Activated T-cell treated with anti-CD3 and anti-CD28 coated beads, Interleukin-2, amount 50 U/mL, for 72 hours (primary cell): ENCODE measurements at places on chromosomes 5 and 9. TPM values are rescaled to one million over a fixed set of nuclear protein-coding genes. Genes with fewer than 3 reads are reported as not detected.

DNA sequence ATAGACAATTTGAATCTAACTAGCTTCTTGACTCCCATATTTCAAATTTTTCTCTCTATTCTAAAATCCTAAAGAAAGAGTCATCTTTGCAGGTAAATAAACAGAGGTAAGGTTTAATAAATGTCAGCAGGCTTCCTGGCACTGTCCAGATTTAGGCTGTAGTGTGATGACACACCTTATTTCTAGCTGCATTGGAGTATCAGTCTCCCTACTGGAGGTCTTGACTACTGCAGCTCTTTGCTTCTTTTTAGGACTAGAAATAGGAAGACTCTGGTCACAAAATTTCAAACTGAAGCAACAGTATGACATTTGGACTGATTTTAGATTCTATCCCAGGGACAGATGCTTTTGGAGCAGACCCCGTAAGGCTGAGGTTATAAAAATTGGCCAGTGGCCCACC lies 40.7 kb upstream of the PPP3R2 start:
- no peaks in the 10 kb centered on the region for H3K4me1 ChIP-seq
- no peak for DNase-seq
- no peaks in the 10 kb centered on the region for H3K36me3 ChIP-seq
- H3K4me3 ChIP-seq, result no peak overlapping the region
- no peak overlapping the region for H3K27ac ChIP-seq

DNA sequence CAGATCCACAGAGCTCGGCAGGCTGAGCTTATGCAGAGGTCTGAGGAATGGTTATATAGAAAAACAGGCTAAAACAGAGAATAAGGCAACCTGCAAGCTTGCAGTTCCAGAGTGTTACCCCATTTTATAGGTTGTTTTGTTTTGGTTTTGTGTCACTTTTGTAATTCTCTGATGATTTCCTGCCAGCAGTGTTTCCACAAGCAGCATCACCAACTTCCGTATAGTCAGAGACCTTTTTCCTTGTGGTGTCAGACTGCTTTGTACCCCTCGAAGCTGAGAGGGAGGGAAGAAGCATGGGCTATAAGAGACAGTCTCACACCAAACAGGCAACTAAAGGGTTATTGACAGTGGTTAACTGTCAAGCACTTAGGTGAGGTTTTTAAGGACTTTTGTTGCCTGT lies 61.8 kb downstream of the TLE4 start:
- H3K36me3 ChIP-seq, result peaks cover 3% of the 10 kb centered on the region
- no peak for DNase-seq
- H3K4me1 ChIP-seq, result peaks cover 72% of the 10 kb centered on the region
- no peak overlapping the region for H3K4me3 ChIP-seq
- H3K27me3 ChIP-seq, result no peaks in the 10 kb centered on the region

DNA sequence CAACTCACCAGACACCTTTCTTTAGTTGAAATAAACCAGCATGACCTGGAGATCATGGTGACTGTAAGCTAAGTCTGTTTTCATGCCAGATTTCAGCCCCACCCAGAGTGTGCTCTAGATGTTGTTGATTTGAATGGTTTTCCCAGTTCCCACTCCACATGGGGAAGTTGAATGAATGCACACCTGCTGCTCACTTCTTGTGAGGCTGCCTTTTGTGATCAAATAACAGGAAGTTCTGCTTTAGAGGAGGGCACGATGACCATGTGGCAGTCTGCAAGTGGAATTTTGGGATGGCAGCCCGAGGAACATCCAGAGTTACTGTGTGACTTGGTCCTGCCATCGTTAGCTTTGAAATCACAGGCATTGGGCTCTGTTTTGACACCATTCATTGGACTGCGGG lies 18.7 kb downstream of the SLC46A2 start:
- H3K27me3 ChIP-seq, result no peaks in the 10 kb centered on the region
- H3K36me3 ChIP-seq, result no peaks in the 10 kb centered on the region
- no peak overlapping the region for H3K27ac ChIP-seq

GRCh38 chr9:114105236-114105635 lies 6.1 kb upstream of the KIF12 start:
- H3K36me3 ChIP-seq, result peaks cover 7% of the 10 kb centered on the region
- H3K4me3 ChIP-seq, result no peak overlapping the region
- no peak for DNase-seq

GRCh38 chr5:54589786-54590185 lies 72.2 kb downstream of the SNX18 start:
- no peak overlapping the region for H3K4me3 ChIP-seq
- no peaks in the 10 kb centered on the region for H3K27me3 ChIP-seq
- H3K36me3 ChIP-seq, result peaks cover 2% of the 10 kb centered on the region

DNA sequence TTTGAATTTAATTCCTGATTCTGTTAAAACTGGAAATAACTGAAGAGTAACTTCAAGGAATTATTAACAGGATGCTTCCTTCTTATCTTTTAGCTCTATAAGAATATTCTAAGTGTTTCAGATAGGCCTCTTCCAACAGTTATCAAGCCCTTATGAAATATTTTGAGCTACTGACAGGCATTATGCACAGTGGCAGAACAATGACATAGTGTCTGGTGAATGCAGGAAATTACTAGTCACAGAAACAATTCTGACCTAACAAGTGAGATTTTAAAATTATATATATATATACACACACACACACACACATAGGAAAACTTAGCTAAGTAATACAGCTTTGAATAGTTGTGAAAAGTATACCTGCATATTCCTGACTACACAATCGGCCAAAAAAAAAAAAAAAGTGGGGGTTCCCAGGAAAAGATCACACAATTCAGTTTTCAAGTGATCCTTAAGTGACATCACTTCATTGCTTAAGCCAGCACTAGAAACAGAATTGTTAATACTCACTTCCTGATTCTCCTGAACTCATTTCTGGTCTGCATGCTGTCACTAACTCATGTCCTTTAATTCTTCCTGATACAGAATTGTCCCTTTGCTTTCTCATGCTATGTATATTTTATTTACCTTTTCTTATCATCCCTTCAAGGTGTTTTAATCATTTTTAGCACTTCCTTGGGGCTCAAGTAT lies 77.3 kb downstream of the SLC25A46 start:
- H3K36me3 ChIP-seq, result no peaks in the 10 kb centered on the region
- H3K4me1 ChIP-seq, result no peaks in the 10 kb centered on the region
- H3K4me3 ChIP-seq, result no peak overlapping the region
- no peaks in the 10 kb centered on the region for H3K27me3 ChIP-seq

- H3K36me3 ChIP-seq, result no peaks in the 10 kb centered on the region
- peaks cover 35% of the 10 kb centered on the region for H3K27me3 ChIP-seq
- H3K27ac ChIP-seq, result no peak overlapping the region
- DNase-seq, result no peak
- H3K4me1 ChIP-seq, result no peaks in the 10 kb centered on the region
- H3K4me3 ChIP-seq, result no peak overlapping the region
Observed at GRCh38 chr5:136200761-136201160, 7.8 kb upstream of the SMIM32 start.

- no peak overlapping the region for H3K27ac ChIP-seq
- no peak for DNase-seq
- H3K4me1 ChIP-seq, result peaks cover 18% of the 10 kb centered on the region
- H3K4me3 ChIP-seq, result no peak overlapping the region
- no peaks in the 10 kb centered on the region for H3K36me3 ChIP-seq
- peaks cover 16% of the 10 kb centered on the region for H3K27me3 ChIP-seq
Observed at GRCh38 chr5:170636206-170636605, 132.4 kb downstream of the KCNIP1 start.

Gene CARTPT
- total RNA-seq, result not detected

Gene TLX3
- not detected for total RNA-seq

Gene CDKN2B-AS1
- 1.0 TPM for total RNA-seq
